ENCODE measurements at places on chromosomes 3 and 15.
A peak's percentile ranks its signal among the peaks of the same experiment; 100 is the strongest.

DNA sequence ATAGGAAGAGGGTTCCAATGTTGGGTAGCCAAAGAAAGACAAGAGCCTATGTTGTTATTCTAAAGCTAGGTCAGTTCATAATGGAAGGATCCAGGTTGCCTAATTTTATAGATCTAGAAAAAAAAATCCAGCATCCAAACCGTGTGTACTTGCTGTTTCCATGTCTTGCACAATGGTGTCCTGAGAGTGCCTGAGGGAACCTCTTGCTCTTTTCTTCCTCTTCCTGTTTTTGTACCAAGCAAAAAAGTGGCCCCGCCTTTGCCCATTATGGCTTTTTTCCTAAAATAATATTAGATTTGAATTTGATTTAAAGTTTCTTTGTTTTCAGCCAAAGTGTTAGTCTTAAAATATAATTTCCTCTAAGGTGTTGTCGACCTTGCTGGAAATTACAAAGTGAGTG, 224.4 kb downstream of the RYR3 start:
- no peaks in the 10 kb centered on the region for H3K27me3 ChIP-seq
- H3K4me1 ChIP-seq, result no peaks in the 10 kb centered on the region
- no peak for DNase-seq
- H3K4me3 ChIP-seq, result no peak overlapping the region
- no peak overlapping the region for H3K27ac ChIP-seq
- no peaks in the 10 kb centered on the region for H3K36me3 ChIP-seq

GRCh38 chr15:60371175-60372051, 26.4 kb downstream of the ANXA2 start:
- no peaks in the 10 kb centered on the region for H3K27me3 ChIP-seq
- H3K4me1 ChIP-seq, result peaks cover 76% of the 10 kb centered on the region
- DNase-seq, result peak; percentile 89
- peaks cover 6% of the 10 kb centered on the region for H3K36me3 ChIP-seq

DNA sequence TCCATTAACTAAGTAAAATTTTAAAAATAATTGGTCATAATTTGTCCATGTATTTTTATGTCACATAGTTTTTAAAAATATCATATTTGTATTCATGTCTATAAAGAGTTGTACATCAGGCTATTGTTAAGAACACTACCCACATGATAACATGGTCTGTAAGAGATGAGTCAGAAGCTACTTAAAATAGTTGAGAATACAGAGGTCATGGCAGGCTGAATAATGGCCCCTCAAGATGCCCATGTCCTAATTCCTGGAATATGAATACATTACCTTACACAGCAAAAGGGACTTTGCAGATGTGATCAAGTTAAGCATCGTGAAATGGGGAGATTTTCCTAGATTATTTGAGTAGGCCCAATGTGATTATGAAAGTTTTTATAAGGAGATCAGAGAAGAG, 782.9 kb upstream of the GOLIM4 start:
- no peaks in the 10 kb centered on the region for H3K4me1 ChIP-seq
- H3K4me3 ChIP-seq, result no peak overlapping the region
- DNase-seq, result no peak
- H3K27ac ChIP-seq, result no peak overlapping the region
- H3K36me3 ChIP-seq, result no peaks in the 10 kb centered on the region
- H3K27me3 ChIP-seq, result no peaks in the 10 kb centered on the region

DNA sequence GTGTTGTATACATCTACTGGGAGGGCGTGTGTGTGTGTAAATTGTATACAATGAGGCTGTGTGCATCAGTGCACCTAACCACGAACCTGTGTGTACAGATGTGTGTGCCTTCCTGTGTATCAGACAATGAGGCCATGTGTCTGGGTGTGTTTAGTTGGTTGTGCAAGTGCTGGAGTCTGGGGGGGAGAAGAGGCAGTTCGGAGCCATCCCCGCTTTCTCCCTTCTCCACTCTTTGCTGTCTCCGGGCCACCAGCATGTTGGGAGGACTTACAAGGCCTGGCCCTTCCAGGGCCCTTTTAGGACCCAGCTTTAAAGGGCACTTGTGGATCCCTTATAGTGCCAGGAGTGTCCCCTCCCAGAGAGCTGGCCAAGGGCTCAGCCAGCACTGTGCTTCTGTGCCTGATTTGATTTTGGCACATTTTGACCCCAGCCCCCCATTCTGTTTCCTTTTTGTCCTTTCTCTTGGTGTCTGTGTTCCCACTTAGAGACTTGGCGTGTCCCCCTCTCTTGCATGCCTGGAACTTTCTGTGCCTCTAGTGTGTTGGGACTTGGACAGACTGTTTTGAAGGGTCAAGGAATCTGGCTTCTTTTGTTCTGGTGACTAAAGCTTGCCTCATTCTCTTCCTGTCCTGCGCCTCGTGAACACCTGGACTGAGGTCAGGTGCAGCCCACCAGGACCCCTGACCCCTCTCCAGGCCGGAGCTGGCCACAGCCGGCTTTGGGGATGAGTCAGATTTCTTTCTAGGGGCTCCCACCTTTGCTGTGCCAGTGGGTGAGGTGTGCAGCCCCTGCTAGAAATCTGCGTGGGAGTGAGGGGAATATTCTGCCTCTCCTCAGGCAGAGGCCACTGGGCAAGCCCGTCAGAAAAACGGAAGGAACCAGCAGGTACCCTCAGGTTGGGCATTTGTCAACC, 1.5 kb downstream of the CTDSPL start:
- H3K36me3 ChIP-seq, result no peaks in the 10 kb centered on the region
- peak overlapping the region; percentile 89 for H3K4me3 ChIP-seq
- peaks cover 18% of the 10 kb centered on the region for H3K4me1 ChIP-seq
- peak overlapping the region; percentile 87 for H3K27ac ChIP-seq

- no peaks in the 10 kb centered on the region for H3K27me3 ChIP-seq
- no peak overlapping the region for H3K4me3 ChIP-seq
- no peak overlapping the region for H3K27ac ChIP-seq
- H3K4me1 ChIP-seq, result no peaks in the 10 kb centered on the region
- H3K36me3 ChIP-seq, result no peaks in the 10 kb centered on the region
These were observed 17.4 kb downstream of the NSMCE3 start for GRCh38 chr15:29252234-29252633.

GRCh38 chr15:99931703-99932603, 198.7 kb upstream of the LYSMD4 start:
- no peaks in the 10 kb centered on the region for H3K27me3 ChIP-seq
- no peak overlapping the region for H3K27ac ChIP-seq
- H3K36me3 ChIP-seq, result no peaks in the 10 kb centered on the region
- no peak for DNase-seq

DNA sequence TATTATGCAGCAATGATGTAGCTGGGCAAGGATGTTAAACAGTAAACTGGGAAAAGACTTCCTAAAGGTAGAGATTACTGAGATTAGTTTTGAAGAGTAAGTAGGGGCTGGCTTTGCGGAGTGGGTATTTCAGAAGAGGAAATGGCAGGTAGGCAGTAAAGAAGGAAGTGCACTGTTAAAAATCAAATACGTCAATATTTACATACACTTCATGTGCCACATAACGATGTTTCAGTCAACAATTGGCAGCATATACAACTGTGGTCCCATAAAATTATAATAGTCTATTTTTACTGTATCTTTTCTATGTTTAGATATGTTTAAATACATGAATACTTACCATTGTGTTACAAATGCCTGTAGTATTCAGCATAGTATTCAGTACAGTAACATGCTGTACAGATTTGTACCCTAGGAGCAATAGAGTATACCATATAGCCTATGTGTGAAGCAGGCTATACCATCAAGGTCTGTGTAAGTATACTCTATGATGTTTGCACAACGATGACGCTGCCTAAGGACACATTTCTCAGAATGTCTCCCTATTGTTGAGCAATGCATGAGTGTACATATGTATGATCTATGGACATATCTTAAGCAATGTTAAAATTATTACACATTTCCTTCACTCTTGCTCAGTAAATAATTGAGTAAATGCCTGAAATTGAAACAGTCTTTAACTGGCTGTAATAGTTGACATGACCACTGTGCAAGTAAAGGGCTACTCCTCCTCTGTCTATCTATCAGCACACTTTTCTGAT, 196.7 kb downstream of the ISL2 start:
- no peak overlapping the region for H3K27ac ChIP-seq
- H3K27me3 ChIP-seq, result no peaks in the 10 kb centered on the region
- no peak overlapping the region for H3K4me3 ChIP-seq
- no peak for DNase-seq

GRCh38 chr3:49883998-49884397, 14.3 kb upstream of the CAMKV start:
- H3K4me3 ChIP-seq, result no peak overlapping the region
- no peak overlapping the region for H3K27ac ChIP-seq
- H3K4me1 ChIP-seq, result no peaks in the 10 kb centered on the region
- no peak for DNase-seq

- no peaks in the 10 kb centered on the region for H3K36me3 ChIP-seq
- no peak overlapping the region for H3K27ac ChIP-seq
- H3K4me3 ChIP-seq, result no peak overlapping the region
- no peaks in the 10 kb centered on the region for H3K4me1 ChIP-seq
- DNase-seq, result no peak
- H3K27me3 ChIP-seq, result no peaks in the 10 kb centered on the region
These were observed 27.0 kb upstream of the UBE3A start for GRCh38 chr15:25465835-25466234.

- H3K4me1 ChIP-seq, result no peaks in the 10 kb centered on the region
- DNase-seq, result no peak
- H3K27ac ChIP-seq, result no peak overlapping the region
- H3K36me3 ChIP-seq, result peaks cover 10% of the 10 kb centered on the region
- no peaks in the 10 kb centered on the region for H3K27me3 ChIP-seq
These were observed 11.4 kb downstream of the DET1 start for GRCh38 chr15:88535100-88535499.

DNA sequence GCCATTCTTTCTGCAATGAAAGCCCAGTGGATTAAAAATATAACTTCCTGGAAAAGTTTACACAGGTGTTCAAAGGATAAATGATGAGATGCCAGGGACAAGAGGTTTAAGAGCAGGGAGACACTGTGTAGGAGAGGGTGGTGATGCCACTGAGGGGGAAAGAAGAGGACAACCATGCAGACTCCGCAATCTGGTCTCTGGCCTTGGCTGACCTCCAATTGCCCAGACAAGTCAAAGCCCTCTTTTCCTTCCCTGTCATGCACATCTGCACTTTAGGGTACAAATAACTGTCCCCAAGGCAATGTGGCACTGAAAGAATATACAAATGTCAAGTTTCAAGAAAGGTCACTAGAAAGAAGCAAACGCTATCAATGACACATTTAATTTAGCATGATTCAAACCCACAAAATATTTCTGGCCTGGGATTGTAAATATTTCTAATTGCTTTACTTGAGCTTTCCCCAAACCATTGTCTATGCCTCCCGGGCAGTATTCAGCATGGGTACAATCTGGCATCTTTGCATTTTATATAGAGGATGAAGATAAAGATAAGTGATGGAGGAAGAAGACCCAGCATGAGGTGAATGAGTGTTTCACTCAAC, 319.4 kb downstream of the PLCL2 start:
- H3K27me3 ChIP-seq, result no peaks in the 10 kb centered on the region
- no peak overlapping the region for H3K4me3 ChIP-seq
- H3K4me1 ChIP-seq, result peaks cover 9% of the 10 kb centered on the region
- DNase-seq, result no peak
- no peak overlapping the region for H3K27ac ChIP-seq

DNA sequence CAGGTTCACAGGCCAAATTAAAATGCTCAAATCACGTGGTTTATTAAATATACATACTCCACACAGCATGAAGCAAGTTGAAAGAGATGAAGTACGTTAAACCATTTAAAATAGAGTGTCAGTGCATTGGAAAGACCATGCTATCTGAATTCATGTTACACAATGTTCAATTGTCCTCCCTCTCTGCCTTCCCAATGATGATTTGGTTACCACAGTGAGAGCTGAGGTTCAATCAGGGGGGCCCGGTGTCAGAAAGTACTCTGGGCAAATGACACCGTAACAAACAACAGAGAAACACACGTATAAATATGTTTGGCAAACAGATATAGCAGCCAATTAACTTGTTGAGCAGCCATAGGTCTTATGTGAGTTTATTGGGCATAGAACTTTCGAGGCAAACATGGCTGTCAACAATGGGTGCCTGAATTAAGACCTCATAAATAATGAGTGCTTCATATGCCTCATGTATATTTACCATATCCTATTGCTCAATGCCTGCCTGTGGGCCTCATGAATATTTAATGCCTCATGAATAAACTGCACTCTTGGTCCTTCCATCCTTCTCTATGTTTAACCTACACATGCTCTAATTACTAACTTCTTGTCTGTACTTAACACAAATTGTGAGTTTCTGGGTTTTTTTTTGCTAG, 641.5 kb downstream of the PLOD2 start:
- no peaks in the 10 kb centered on the region for H3K36me3 ChIP-seq
- H3K27ac ChIP-seq, result no peak overlapping the region
- no peak for DNase-seq
- H3K27me3 ChIP-seq, result no peaks in the 10 kb centered on the region
- H3K4me1 ChIP-seq, result no peaks in the 10 kb centered on the region

GRCh38 chr3:151871639-151872468, 1.6 kb upstream of the SUCNR1 start:
- H3K4me1 ChIP-seq, result no peaks in the 10 kb centered on the region
- H3K27ac ChIP-seq, result no peak overlapping the region
- DNase-seq, result no peak

DNA sequence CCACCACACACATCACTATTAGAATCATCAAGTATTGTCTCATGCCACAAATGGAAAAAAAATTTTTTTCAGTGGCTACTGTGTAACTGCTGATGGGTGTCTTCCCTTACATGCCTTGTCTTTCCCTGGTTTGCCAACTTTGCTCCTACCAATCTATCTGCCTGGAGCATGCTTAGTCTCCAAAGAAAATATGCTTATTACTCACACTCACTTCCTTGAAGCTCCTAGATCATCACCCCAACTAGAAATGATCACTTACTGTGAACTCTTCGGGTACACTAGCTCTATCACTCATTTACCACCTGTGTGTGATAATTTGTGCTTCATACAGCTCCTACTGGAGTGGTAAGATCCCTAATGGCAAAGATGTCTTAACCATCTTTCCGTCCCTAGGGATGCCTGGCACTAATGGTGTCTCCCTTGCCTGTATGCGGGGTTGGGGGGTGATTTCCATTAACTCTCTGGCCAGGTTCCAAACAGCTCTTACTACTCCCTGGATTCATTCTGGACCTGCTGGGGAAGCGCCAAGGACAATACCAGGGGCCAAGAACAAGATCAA, 799 bp downstream of the VPS33B start:
- peak overlapping the region; percentile 84 for H3K27ac ChIP-seq
- H3K4me3 ChIP-seq, result peak overlapping the region; percentile 92
- DNase-seq, result no peak
- H3K4me1 ChIP-seq, result no peaks in the 10 kb centered on the region
- H3K36me3 ChIP-seq, result no peaks in the 10 kb centered on the region
